ENCODE measurements at places on chromosomes 5 and 9.

DNA sequence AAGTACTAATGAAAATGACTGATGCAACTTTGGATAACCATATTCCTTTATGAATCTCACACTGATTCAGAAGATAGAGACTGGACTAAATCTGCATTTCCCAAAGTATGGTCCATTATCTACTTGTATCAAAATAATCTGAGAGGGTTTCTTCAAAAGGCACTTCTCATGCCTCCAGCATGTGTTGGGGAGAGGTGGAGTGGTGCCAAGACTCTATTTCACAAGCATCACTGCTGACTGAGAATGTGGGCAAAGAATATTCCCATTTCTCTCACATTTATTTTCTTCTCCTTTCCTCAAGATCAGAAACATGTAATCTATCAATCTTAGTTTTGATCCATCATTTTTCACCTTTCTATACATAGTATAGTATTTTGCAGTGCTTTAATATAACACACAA lies 135.4 kb downstream of the GABRB2 start:
- no peak for DNase-seq

DNA sequence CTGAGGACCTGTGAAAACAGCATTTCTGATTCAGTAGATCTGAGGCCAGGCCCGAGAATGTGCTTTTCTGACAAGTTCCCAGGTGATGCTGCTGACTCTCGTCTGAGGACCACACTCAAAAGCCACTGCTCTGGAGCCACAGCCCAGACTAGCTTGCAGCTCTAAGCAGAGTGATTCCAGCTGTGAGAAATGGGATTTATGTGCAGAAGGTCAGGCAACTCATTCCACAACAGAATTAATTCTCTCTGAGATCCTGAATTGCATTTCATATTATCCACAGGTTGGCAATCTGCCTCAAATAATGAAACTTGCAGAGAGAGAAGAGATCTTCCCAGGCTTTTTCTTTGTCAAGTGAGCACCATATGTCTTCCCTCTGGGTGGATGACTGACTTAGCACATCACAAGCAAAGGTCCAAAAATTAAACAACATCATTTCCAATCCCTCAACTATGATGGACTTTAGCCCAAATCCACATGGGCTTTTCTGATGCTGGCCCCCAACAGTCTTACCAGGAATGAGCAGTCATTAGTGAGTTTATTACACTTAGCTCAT lies 140.2 kb downstream of the ALDH1A1 start:
- no peak for DNase-seq

- no peak for DNase-seq
Observed at GRCh38 chr5:132915681-132916080, 42.2 kb downstream of the LEAP2 start.

DNA sequence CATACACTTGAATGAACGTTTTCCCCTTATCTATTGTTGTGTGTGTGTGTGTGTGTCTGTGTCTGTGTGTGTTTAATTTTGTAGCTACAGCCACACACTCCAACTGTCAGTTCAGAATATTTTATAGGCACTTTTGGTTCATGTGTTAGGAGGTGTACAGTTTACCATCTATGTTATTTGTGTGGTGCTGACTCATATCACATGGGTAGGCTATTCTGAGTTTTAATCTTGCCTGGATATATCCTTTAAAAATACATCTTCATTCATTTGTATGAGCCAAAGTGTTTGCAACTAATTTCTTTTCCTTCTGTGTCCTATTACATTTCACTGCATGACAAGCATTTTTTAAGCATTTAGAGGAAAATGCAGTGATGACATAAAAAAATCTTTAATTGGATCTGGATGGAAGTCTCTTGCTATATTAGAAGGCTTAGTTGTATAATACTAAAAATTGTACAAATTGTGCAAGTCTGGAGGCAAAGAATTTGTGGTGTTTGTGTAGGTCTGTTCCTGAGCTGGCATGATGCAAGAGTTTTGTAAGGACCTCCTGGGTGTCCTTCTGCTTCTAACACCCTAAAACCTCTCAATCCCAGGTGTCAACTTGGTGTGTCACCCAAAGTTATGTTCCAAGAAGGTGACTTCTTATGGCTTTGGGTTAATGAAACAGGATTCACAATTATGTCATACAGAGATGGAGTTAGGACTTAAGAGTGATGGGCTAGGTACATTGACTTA lies 52.4 kb upstream of the HMHB1 start:
- DNase-seq, result no peak

DNA sequence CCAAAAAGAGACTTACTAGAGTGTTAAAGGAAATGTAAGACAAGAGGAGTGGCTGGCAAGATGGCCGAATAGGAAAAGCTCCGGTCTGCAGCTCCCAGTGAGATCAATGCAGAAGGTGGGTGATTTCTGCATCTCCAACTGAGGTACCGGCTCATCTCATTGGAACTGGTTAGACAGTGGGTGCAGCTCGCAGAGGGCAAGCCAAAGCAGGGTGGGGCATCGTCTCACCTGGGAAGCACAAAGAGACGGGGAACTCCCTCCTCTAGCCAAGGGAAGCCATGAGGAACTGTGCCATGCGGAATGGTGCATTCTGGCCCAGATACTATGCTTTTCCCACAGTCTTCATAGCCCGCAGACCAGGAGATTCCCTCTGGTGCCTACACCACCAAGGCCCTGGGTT lies 308.7 kb downstream of the AGTPBP1 start:
- no peak for DNase-seq

Data from amygdala (tissue), 56 donors.